ENCODE measurements at places on chromosomes 6 and 20.

- no peak overlapping the region for H3K27ac ChIP-seq
- no peak overlapping the region for H3K4me3 ChIP-seq
- no peak for DNase-seq
- H3K4me1 ChIP-seq: peaks cover 3% of the 10 kb centered on the region
- no peaks in the 10 kb centered on the region for H3K27me3 ChIP-seq
Observed at GRCh38 chr6:101826269-101826668, 432.8 kb downstream of the GRIK2 start.

DNA sequence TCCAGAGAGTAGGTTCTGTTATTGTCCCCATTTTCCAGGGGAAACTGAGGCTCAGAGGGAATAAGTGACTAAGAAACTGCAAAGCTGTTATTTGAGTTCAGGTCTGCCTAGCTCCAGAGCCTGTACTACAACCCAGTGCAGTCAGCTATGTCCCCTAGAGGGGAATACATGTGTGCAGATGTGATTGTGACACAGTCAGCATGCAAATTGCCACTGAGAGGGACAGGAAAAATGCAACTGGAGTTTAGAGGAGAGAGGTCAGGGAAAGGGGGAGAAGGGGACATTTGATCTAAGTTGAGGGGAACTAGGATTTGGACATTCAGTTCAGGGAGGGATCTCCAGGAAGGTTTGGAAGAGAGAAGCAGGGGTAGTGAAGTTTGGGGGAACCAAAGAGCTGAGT lies 38.6 kb upstream of the EPB41L1 start:
- H3K4me3 ChIP-seq: no peak overlapping the region
- peaks cover 2% of the 10 kb centered on the region for H3K4me1 ChIP-seq
- no peaks in the 10 kb centered on the region for H3K36me3 ChIP-seq

- peak within 1 kb of the TSS; percentile 61 for H3K27ac ChIP-seq
- peak; percentile 81 for DNase-seq
- H3K27me3 ChIP-seq: no peaks in the 10 kb centered on the region
- no peaks in the 10 kb centered on the region for H3K36me3 ChIP-seq
- peak within 1 kb of the TSS; percentile 95 for H3K4me3 ChIP-seq
- H3K4me1 ChIP-seq: peaks cover 3% of the 10 kb centered on the region
Observed at GRCh38 chr6:36442671-36443470, at the start of the genes KCTD20 and PXT1. Gene KCTD20, plus strand, starts transcription at chr6:36443000. Its CDS starts 27,098 bp downstream, at chr6:36470098. Gene PXT1, minus strand, starts transcription at chr6:36442854. Its CDS starts 16,772 bp downstream, at chr6:36426082.

GRCh38 chr6:28758046-28758817 lies 165.6 kb downstream of the TRIM27 start:
- H3K36me3 ChIP-seq: no peaks in the 10 kb centered on the region
- H3K4me1 ChIP-seq: no peaks in the 10 kb centered on the region
- H3K27me3 ChIP-seq: peaks cover 1% of the 10 kb centered on the region
- DNase-seq: peak; percentile 93
- no peak overlapping the region for H3K27ac ChIP-seq

DNA sequence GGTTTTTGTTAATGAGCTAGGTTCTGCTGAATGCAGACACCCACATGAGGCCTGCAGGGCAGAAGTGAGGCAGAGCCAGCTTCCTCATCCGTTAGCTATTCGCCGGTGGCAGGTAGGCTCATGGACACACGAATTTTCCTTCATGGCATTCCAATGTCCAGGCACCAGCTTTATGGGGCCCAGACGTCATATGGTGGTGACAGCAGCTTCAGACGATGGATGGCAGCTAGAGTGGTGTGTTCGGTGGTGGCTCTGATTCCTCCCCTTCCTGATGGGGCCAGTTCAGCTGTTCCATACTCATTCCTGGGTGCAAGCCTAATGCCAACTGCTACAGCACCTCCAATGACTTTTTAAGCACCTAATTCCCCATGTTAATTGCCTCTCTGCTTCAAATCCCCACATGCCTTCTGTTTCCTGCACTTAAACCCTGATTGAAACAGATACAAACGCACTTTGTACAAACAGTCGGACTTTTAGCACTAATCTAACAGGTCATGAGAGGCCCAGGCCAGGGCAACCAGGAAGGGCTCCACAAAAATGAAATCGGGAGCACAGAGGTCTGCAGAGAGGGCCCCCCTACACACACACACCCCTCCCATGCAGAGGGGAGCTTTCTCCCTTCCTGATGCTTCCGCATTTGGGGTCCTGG lies 35.7 kb upstream of the MLN start:
- peaks cover 6% of the 10 kb centered on the region for H3K4me1 ChIP-seq
- no peak overlapping the region for H3K27ac ChIP-seq
- H3K27me3 ChIP-seq: no peaks in the 10 kb centered on the region

- DNase-seq: no peak
- no peak overlapping the region for H3K27ac ChIP-seq
- H3K4me3 ChIP-seq: no peak overlapping the region
- H3K27me3 ChIP-seq: no peaks in the 10 kb centered on the region
- no peaks in the 10 kb centered on the region for H3K36me3 ChIP-seq
Observed at GRCh38 chr20:21424846-21425245, 27.5 kb upstream of the NKX2-4 start.

- no peaks in the 10 kb centered on the region for H3K36me3 ChIP-seq
- H3K27ac ChIP-seq: no peak overlapping the region
- no peak overlapping the region for H3K4me3 ChIP-seq
Observed at GRCh38 chr6:138523347-138524210, 24.3 kb upstream of the NHSL1 start.

DNA sequence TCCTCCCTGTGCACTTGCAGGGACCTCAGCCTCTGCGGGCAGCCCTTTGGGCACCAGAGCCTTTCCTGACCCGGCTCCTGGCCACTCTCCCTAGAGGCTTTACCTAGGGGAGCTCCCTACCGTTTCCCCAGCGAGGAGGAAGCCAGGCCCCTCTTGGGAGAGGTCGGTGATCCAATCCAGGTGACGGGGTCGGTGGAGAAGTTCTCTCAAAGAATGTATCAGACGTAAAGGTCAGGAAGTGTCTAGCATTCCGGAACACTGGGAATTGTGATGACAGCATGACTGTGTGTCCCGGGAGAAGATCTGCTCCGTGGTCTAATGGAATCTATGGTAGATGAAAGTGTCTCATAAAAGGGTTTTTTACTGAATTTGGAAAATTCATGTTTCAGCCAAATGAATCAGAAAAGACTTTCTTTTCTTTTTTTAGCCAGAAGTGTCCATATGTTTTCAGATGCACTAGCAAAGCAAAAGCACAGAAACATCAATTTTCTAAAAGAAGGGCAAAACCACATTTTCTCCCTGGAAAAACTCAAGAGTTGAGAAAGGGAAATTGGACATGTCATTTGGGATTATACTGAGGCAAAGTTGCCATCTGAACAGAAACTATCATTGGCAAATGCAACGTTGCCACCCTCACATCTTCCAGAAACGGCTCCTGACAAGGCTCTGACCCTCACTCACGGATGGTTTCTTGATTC lies 289.4 kb downstream of the THBS2 start:
- no peak for DNase-seq
- H3K27ac ChIP-seq: no peak overlapping the region
- no peaks in the 10 kb centered on the region for H3K4me1 ChIP-seq
- no peak overlapping the region for H3K4me3 ChIP-seq

- H3K36me3 ChIP-seq: no peaks in the 10 kb centered on the region
- no peaks in the 10 kb centered on the region for H3K27me3 ChIP-seq
- no peak overlapping the region for H3K4me3 ChIP-seq
- H3K4me1 ChIP-seq: no peaks in the 10 kb centered on the region
- no peak overlapping the region for H3K27ac ChIP-seq
Observed at GRCh38 chr6:36631326-36632011, 37.3 kb downstream of the SRSF3 start.

DNA sequence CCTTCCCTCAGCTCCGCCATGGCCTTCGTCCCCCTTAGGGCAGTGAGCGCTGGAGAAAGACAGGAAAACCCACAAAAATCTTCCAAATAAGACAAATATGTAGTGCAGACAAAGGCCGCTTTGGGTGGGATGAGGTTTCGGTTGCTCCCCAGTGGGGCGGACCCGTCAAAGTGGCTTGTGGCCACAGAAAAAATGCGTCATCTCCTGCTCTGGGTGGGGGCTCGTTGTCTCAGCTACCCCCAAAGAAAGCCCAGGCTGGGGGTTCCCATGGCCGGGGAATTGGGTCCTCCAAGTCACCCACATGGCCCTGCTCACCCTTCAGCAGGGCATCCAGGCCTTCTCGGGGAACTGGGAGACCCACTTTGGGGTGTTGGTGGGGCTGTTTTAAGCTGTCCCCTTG lies 21.9 kb upstream of the SCUBE3 start:
- H3K4me1 ChIP-seq: peaks cover 10% of the 10 kb centered on the region
- H3K27me3 ChIP-seq: no peaks in the 10 kb centered on the region
- H3K36me3 ChIP-seq: no peaks in the 10 kb centered on the region
- no peak for DNase-seq
- H3K4me3 ChIP-seq: no peak overlapping the region

DNA sequence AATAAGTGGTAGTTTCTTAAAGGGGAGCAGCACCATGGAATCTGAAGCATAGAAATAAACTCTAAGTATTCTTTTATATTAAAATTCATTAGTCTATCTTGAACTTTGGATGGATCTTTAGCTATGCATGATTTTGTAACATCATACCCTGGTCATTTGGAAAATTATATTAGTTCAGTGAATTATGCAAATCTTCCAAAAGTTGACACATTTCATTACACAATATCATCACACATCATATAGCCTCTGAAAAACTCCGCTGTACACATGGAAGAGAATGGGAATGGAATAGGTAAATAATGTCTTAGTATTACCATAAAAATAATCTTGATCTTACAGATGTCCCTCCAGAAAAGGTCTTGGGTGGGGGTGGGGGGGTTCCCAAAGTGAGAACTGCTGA lies 96.1 kb downstream of the ATXN1 start:
- H3K36me3 ChIP-seq: no peaks in the 10 kb centered on the region
- no peaks in the 10 kb centered on the region for H3K4me1 ChIP-seq
- H3K27me3 ChIP-seq: no peaks in the 10 kb centered on the region
- no peak overlapping the region for H3K4me3 ChIP-seq
- no peak overlapping the region for H3K27ac ChIP-seq
- no peak for DNase-seq

GRCh38 chr6:7185561-7185960 lies 77.8 kb downstream of the RREB1 start:
- peaks cover 24% of the 10 kb centered on the region for H3K36me3 ChIP-seq
- no peak overlapping the region for H3K4me3 ChIP-seq
- H3K27ac ChIP-seq: no peak overlapping the region
- no peaks in the 10 kb centered on the region for H3K4me1 ChIP-seq

- H3K27me3 ChIP-seq: no peaks in the 10 kb centered on the region
- H3K4me3 ChIP-seq: no peak overlapping the region
- no peaks in the 10 kb centered on the region for H3K36me3 ChIP-seq
Observed at GRCh38 chr6:67759001-67759400, 876.1 kb upstream of the ADGRB3 start.

- DNase-seq: no peak
- H3K27ac ChIP-seq: no peak overlapping the region
Observed at GRCh38 chr20:32445539-32446273, 87.6 kb downstream of the ASXL1 start.

DNA sequence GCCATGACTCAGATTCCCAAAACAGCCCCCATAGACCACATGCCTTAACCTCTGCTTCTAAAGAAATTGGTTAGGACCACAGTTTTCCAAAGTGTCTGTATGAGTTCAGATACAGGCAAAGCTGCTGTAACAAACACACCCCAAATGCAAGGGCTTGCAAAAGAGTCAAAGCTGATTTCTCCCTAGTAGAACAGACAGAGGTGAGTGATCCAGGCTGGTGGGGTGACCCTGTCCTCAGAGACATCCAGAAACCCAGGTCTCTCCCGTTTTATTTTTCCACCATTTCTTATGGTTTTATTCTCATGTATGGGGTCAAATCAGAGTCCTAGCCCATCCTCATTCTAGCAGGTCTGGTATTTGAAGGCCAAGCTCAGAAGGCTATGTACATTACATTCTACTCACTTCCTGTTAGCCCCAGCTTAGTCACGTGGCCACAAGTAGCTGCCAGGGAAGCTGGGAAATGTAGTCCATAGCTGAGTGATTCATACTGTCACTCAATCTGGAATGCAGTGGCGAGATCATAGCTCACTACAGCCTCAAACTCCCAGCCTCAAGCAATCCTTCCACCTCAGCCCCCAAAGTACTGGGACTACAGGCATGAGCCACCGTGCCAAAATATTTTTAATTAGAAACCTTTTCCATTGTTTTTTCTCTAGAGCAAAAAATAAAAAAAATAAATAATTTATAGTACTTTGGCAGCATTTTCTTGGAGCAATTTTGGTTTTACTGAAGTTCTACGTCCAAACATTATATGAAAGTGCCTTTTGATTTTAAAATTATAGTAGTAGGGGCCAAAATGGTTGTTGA lies 175.2 kb downstream of the ZMYND8 start:
- no peak overlapping the region for H3K4me3 ChIP-seq
- DNase-seq: no peak
- H3K36me3 ChIP-seq: no peaks in the 10 kb centered on the region
- no peak overlapping the region for H3K27ac ChIP-seq
- H3K4me1 ChIP-seq: no peaks in the 10 kb centered on the region

- no peaks in the 10 kb centered on the region for H3K36me3 ChIP-seq
- H3K27me3 ChIP-seq: no peaks in the 10 kb centered on the region
- no peak overlapping the region for H3K27ac ChIP-seq
- peaks cover 32% of the 10 kb centered on the region for H3K4me1 ChIP-seq
Observed at GRCh38 chr6:156789081-156789943, 12.1 kb downstream of the ARID1B start.

DNA sequence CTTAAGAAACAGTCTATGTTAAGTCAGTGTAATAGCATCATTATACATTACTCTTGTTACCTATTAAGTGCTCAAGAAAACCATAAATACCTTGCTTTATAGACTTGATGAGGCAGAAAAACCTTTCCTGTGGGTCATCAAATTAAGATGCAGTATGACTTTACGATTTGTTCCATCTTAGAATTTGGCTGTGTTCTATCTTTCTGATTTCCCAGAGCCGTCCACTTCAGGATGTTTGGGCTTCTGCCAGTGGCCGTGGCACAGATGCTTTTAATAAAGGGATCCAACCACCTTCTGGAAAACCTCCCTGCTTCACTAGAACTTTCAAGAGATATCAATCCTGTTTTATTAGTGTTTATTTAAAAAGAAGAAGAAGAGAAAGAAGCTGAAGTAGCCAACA lies 71.2 kb downstream of the PDE7B start:
- no peak overlapping the region for H3K27ac ChIP-seq
- no peaks in the 10 kb centered on the region for H3K27me3 ChIP-seq
- no peaks in the 10 kb centered on the region for H3K4me1 ChIP-seq
- H3K36me3 ChIP-seq: no peaks in the 10 kb centered on the region
- no peak overlapping the region for H3K4me3 ChIP-seq

DNA sequence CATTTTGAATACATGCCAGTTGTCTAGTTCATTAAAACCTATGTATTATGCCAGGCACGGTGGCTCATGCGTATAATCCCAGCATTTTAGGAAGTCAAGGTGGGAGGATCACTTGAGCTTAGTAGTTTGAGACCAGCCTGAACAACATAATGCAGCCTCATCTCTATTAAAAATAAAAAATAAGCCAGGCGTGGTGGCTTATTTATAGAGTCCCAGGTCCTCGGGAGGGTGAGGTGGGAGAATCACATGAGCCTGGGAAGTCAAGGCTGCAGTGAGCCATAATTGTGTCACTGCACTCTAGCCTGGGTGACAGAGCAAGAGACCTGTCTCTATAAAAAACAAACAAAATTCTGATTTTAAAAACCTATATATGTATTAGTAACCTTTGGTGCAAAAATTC lies 27.5 kb downstream of the ORC3 start:
- DNase-seq: no peak
- H3K36me3 ChIP-seq: peaks cover 3% of the 10 kb centered on the region
- H3K4me1 ChIP-seq: no peaks in the 10 kb centered on the region
- H3K27ac ChIP-seq: no peak overlapping the region

Measured in H1 (cell line).